A549 treated with AZD2906 at 1 μM for 4 hours (cell line): ENCODE measurements at places on chromosomes 4 and X. TPM values are rescaled to one million over a fixed set of nuclear protein-coding genes. Genes with fewer than 3 reads are reported as not detected.

Gene FREM3
- not detected in 5 replicates for total RNA-seq

Gene CUL4B
- total RNA-seq, result 35.9 to 51.4 TPM (median 42.6 TPM) in 5 replicates

Gene IL2
- not detected in 5 replicates for total RNA-seq

Gene TNIP3
- total RNA-seq, result 0.11 to 0.74 TPM (median 0.19 TPM) in 5 replicates

Gene DMRTC1
- not detected in 5 replicates for total RNA-seq

Gene ATP11C
- 7.3 to 15.3 TPM (median 10.9 TPM) in 5 replicates for total RNA-seq

Gene POU3F4
- not detected in 5 replicates for total RNA-seq

Gene DCAF16
- total RNA-seq, result 4.4 to 8.1 TPM (median 6.1 TPM) in 5 replicates

Gene TAF7L
- total RNA-seq, result 0.08 to 0.23 TPM (median 0.10 TPM) in 5 replicates

Gene ZFYVE28
- total RNA-seq, result 1.8 to 2.7 TPM (median 2.6 TPM) in 5 replicates

Gene DRP2
- 0.14 to 0.18 TPM (median 0.16 TPM) in 5 replicates for total RNA-seq

Gene APELA
- not detected in 5 replicates for total RNA-seq

Gene SRPX2
- 1.8 to 3.7 TPM (median 2.5 TPM) in 5 replicates for total RNA-seq

Gene CPZ
- total RNA-seq, result 0.08 to 0.30 TPM (median 0.24 TPM) in 5 replicates

Gene LDB2
- not detected in 5 replicates for total RNA-seq

Gene SOX3
- total RNA-seq, result 0.03 TPM in 1 of 5 replicates, not detected in the others

Gene RAB9B
- 0.02 to 0.05 TPM (median 0.03 TPM) in 4 of 5 replicates, not detected in the other for total RNA-seq

Gene SLITRK4
- total RNA-seq, result not detected in 5 replicates

Gene CLDN24
- not detected in 5 replicates for total RNA-seq

Gene CXCL9
- not detected in 5 replicates for total RNA-seq

Gene TMEM156
- 16.6 to 22.5 TPM (median 20.0 TPM) in 5 replicates for total RNA-seq

Gene HMX1
- 0.06 to 0.24 TPM (median 0.09 TPM) in 5 replicates for total RNA-seq

Gene MAGEB2
- total RNA-seq, result not detected in 5 replicates

Gene TXK
- 0.08 to 0.18 TPM (median 0.16 TPM) in 5 replicates for total RNA-seq

Gene NR3C2
- total RNA-seq, result 0.01 TPM in 1 of 5 replicates, not detected in the others

Gene CCKAR
- not detected in 5 replicates for total RNA-seq

Gene IGSF1
- total RNA-seq, result 0.26 to 0.32 TPM (median 0.27 TPM) in 5 replicates

Gene RHOH
- 0.10 to 0.28 TPM (median 0.17 TPM) in 5 replicates for total RNA-seq

Gene PAGE4
- total RNA-seq, result not detected in 5 replicates

Gene CT47A1
- total RNA-seq, result not detected in 5 replicates

Gene SPANXD
- not detected in 5 replicates for total RNA-seq

Gene MAGEC3
- total RNA-seq, result not detected in 5 replicates

Gene MAB21L2
- not detected in 5 replicates for total RNA-seq

Gene CCDC110
- total RNA-seq, result 0.06 TPM in 1 of 5 replicates, not detected in the others

Gene BTK
- total RNA-seq, result 0.09 to 0.32 TPM (median 0.13 TPM) in 5 replicates

Gene MAGEB10
- total RNA-seq, result not detected in 5 replicates

Gene SPP1
- 138 to 201 TPM (median 160 TPM) in 5 replicates for total RNA-seq

Gene ARSD
- total RNA-seq, result 12.4 to 15.7 TPM (median 12.8 TPM) in 5 replicates

Gene CWH43
- total RNA-seq, result not detected in 5 replicates

Gene ETDC
- total RNA-seq, result not detected in 5 replicates

Gene GLRA3
- total RNA-seq, result 0.01 TPM in 2 of 5 replicates, not detected in the others

Gene LRBA
- total RNA-seq, result 6.2 to 9.2 TPM (median 6.8 TPM) in 5 replicates

Gene STATH
- not detected in 5 replicates for total RNA-seq

Gene NLRP2B
- not detected in 5 replicates for total RNA-seq

Gene AMBN
- not detected in 5 replicates for total RNA-seq

Gene ODAM
- total RNA-seq, result not detected in 5 replicates

Gene CFAP99
- 0.05 to 0.16 TPM (median 0.08 TPM) in 3 of 5 replicates, not detected in the others for total RNA-seq
